ENCODE measurements at places on chromosomes 3 and 15.

GRCh38 chr15:69556344-69556743, 103.7 kb downstream of the RPLP1 start:
- no peak for DNase-seq

- DNase-seq = no peak
Observed at GRCh38 chr15:70845602-70846360, 8.2 kb downstream of the LARP6 start.

DNA sequence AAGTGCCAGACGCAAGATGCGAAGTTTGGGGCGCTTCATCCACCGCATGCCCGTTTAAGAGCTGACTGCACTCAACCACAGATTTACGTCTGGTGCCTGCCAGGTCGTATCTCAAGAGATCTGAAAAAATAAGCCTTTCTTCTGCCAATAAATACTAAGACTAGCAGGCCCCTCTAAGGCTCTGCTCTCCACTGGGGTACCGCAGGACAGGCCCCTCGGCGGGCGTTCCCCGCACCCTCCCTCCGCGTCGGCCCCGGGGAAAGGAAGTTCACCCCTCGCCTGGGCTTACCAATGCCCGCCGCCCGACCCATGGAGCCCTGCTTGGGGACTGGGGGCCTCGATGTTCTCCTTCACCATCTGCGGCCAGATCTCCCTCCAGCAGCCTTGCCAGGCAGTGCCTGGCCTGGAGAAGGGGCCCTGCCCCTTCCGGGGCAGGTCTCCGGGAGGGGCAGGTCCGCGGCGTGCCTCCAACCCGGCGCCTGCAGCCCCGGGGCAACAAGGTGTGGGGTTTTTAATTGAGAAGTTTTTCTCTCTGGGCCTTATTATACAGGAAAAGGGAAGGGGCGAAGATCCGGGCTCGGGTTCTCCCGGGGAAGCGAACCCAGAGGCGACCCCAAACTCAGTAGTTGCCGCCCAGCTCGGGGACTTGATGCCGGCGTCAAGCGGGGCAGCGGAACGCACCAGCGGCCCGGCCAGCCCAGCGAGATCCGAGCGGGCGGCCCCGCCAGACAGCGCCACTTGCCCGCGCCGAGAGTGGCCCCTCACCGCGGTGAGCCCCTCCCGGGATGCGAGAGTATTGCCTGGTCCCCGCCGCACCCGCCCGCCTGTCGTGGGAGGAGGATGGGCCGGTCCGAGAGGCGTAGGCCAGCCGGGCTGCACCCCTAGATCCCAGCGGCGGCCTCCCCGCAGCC, 735 bp downstream of the GOLGA8B start:
- DNase-seq = peak; percentile 31

- DNase-seq = no peak
Observed at GRCh38 chr3:133069556-133070286, 31.5 kb downstream of the TMEM108 start.

GRCh38 chr3:155270485-155271342, 22.8 kb downstream of the STRIT1 start:
- no peak for DNase-seq

DNA sequence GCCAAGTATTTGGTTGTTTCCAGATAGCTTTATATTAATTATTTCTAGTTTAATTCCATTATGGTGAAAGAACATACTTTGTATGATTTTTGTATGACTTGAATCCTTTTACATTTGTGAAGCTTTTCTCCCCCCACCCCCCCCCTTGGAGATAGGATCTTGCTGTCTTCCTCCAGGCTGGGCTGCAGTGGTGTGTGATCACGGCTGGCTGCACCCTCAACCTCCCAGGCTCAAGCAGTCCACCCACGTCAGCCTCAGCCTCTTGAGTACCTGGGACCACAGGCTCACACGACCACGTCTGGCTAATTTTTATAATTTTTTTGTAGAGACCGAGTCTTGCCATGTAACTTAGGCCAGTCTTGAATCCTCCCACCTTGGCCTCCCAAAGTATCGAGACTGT, 29.5 kb downstream of the ARL8B start:
- no peak for DNase-seq

DNA sequence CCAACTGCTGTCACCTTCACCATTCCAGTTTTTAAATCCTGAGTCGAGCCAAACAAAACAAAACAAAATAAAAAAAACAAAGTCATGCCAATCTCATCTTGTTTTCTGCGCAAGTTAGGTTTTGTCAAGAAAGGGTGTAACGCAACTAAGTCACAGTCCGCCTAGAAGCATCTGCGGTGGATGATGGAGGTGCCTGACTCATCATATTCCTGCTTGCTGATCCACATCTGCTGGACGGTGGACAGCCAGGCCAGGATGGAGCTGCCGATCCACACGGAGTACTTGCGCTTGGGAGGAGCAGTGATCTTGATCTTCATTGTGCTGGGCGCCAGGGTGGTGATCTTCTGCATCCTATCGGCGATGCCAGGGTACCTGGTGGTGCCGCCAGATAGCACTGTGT, 162.1 kb downstream of the WDR76 start:
- DNase-seq = no peak

- no peak for DNase-seq
Observed at GRCh38 chr3:133970339-133970738, 59.4 kb downstream of the SLCO2A1 start.

- DNase-seq = no peak
Observed at GRCh38 chr3:161744366-161744765, 247.8 kb downstream of the OTOL1 start.

GRCh38 chr15:46856839-46857502, 860.3 kb upstream of the SEMA6D start:
- no peak for DNase-seq

DNA sequence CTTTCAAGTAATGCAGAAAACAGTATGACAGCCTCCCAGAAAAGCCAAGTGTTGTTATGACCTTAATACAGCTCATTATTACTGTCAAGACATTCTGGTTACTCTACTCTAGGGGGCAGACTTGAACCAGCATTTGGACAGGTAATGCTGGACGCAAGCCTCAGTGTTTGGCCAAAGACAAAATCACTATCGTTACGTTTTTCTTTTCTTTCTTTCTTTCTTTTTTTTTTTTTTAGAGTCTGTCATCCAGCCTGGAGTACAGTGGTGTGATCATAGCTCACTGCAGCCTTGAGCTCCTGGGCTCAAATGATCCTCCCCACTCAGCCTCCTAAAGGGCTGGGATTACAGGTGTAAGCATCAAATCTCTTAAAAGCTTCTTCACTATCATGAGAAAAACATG, 29.4 kb upstream of the TMEM45A start:
- DNase-seq = no peak

DNA sequence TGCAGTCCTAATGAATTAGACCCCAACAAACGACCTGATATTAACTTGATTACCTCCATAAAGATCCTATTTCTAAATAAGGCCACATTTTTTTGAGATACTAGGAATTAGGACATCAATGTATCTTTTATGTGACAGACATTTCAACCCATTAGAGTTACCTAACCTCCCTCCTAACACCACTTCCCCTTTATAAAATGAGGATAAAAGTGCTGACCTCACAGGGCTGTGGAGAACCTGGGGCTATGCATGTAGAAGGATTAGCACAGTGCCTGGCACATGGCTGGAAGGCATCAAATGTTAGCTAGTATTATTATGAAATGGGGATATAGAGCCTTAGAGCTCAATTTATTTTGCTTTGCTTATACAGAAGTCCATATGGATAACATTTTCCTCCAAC, 53.5 kb upstream of the LRRN1 start:
- no peak for DNase-seq

- no peak for DNase-seq
Observed at GRCh38 chr3:58074116-58074715, 66.0 kb downstream of the FLNB start.

GRCh38 chr3:60313951-60314461, 937.2 kb downstream of the FHIT start:
- DNase-seq = no peak

GRCh38 chr3:172616031-172616461, 92.8 kb upstream of the TNFSF10 start:
- DNase-seq = no peak

DNA sequence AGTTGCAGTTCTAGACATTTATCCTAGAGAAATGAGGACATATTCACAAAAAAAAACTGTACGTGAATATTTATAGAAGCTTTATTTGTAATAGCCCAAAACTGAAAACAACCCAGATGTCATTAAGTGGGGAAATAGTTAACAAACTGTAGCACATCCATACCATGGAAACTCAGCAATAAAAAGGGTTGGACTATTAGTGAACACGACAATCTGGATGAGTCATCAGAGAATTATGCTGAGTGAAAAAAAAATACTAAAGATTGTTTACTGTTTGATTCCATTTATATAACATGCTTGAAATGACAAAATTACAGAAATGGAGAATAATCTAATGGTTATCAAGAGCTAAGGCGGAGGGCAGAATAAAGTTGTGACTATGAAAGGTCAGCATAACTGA, 59.5 kb downstream of the CPA3 start:
- DNase-seq = no peak

GRCh38 chr3:66629150-66629981, 128.5 kb upstream of the LRIG1 start:
- DNase-seq = no peak

- no peak for DNase-seq
Observed at GRCh38 chr3:126684218-126684751, 19.8 kb upstream of the CHCHD6 start.

GRCh38 chr3:124814620-124815421, 72.3 kb downstream of the ITGB5 start:
- no peak for DNase-seq

Measured in activated CD4-positive, alpha-beta T cell treated with anti-CD3 and anti-CD28 coated beads for 4 hours (primary cell).